ENCODE measurements at places on chromosomes 5 and 9. TPM values are rescaled to one million over a fixed set of nuclear protein-coding genes. Genes with fewer than 3 reads are reported as not detected.

The IL7R gene
- total RNA-seq: not detected

The WNK2 gene
- 23.4 TPM for total RNA-seq

The ARL10 gene
- 2.3 TPM for total RNA-seq

The PHAX gene
- total RNA-seq: 38.7 TPM

The PCDHGA4 gene
- total RNA-seq: 0.54 TPM

The FSTL4 gene
- total RNA-seq: 2.7 TPM

The FOXD4 gene
- 0.93 TPM for total RNA-seq

The SLCO6A1 gene
- not detected for total RNA-seq

- no peak for DNase-seq
Measured at GRCh38 chr9:99114846-99115500, 10.1 kb downstream of the TGFBR1 start.

- no peak for DNase-seq
Measured at GRCh38 chr9:131880833-131881583, 141.1 kb upstream of the RAPGEF1 start.

- DNase-seq: no peak
Measured at GRCh38 chr5:121053055-121053985, 589.2 kb downstream of the PRR16 start.

GRCh38 chr9:28853477-28853876 lies 1280.2 kb upstream of the C9orf72 start:
- DNase-seq: no peak

DNA sequence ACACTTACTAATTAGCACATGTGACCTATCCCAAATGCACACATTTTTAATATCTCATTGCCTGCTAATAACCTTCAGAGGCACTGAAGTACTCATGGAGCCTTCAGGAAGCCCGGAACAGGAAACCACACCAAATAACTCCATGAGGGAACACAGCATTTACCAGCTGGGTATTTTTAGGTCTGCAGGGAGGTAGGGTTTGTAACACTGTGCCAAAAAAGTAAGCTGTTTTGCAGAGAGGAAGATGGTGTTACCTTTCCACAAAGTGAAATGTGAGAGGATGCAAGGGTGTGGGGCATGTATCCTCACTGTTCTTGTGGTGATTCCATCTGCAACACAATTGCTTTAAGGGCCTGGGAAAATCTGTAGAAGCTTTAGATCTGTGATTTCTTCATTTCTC lies 64.4 kb downstream of the NUDT12 start:
- DNase-seq: no peak

DNA sequence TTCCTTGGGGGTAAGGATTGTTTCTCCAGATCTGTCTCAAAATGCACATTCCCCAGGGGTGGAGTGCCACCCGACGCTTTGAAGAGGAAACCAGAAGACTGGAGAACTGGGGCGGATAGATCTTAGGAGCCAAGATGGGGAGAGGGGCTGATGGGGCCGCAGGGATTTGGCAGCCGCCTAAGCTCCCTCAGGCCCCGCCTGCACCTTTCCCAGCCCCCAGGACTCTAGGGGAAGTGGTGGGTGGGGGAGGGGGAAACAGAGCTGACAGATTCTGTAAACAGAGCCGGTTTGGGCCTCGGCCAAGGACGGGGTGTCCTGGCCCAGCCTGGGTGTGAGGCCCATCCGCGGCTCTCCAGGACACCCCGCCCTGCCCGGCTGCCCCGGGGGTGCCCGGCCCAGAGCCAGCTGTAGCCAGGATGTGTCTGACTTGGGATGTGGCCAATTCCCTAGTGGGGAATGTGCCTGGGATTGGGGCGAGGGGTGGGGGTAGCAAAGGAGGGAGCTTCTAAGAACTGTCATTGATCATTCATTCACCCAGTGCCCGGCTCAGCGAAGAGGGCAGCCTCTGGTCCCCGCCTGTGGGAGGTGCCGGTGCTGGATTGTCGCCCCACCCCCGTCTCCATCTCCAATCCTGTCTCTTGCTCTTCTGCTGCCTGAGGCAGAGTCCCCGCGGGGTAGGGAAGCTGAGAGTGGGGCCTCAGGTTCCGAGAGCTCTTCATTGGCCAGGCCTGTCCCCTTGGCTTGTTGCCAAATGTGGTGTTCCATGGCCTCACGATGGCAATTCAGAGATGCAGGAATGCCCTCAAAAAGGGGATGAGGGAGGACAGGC lies 54.8 kb upstream of the CDKN2AIPNL start:
- DNase-seq: no peak

DNA sequence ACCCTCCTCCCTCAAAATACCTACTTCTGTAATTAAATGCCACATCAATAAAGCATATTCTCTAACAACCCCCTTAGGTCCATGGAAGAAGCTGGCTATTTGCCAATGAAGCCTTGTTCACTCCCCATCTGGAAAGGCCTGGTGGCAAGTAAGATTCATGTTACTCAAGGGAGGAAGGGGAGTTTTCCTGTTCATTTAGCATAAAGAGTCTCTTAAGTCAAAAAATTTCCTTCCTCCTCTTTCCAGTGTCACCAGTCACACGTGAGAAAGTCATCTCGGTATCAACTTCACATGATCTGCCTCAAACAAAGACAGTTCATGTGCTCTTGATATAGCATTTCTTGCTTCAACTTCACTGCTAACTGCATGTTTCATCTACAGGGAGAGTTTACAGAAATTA lies 32.7 kb upstream of the RIC1 start:
- no peak for DNase-seq

GRCh38 chr5:16626696-16627264 lies 10.0 kb upstream of the RETREG1 start:
- no peak for DNase-seq

DNA sequence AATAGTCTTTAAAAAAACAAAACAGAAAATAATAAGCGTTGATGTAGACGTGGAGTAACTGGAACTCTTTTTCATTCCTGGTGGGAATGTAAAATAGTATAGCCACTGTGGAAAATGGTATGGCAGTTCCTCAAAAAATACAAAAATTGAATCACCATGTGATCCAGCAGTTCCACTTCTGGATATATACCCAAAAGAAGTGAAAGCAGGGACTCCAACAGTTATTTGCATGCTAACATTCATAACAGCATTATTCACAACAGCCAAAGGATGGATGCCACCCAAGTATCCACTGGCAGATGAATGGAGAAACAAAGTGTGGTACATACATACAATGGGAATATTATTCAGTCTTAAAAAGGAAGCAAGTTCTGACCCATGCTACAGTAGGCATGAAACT lies 4.2 kb upstream of the PHF2 start:
- no peak for DNase-seq

DNA sequence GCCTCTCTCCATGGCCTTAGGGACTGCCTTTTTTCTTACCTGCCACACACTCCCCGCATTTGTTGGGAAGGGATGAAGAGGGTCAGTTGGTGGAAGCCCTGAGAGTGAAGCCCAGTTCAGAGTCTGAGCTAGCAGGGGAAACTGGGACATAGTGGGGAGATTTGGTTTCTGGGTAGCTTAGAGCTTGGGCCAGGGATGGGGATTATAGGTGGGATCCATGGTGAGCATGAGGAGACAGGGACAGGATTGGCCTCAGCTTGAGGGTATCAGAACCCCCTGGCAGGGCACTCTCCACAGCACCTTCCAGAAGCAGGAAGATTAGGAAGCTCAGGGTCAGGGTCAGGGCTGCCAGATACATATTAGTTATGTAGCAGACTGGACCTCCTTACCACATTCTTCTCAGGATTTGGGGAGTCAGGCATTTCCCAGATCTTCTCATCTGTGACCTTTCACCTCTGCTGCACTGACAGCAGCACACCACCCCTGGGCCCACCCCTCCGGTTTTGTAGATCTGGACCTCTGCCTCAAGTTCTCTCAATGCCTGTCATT lies 17.9 kb downstream of the OR13J1 start:
- no peak for DNase-seq

- DNase-seq: no peak
Measured at GRCh38 chr5:18745042-18745987, 1111.1 kb downstream of the TAF11L14 start.

All from Caco-2 (cell line).